ENCODE measurements at places on chromosomes 3 and 15.

DNA sequence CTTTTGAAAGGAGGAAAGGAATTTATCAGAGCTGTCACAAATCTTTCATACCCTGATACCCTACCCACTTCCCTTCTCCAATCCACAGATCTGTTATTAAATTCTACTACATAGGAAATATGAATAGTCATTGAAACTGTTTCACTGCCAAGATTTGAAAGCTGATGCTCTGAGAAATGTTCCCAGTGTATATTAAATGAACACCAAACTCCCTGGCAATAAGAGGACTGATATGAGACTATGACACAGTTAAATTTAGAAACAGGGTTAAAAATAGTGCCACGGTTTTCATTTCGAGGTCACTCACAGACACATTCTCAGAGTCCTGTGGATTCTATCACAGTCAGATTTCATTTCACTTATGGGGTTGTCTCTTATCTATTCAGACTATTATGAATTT lies 27.2 kb upstream of the GBE1 start:
- DNase-seq: no peak

- DNase-seq: no peak
Observed at GRCh38 chr15:85786781-85787114, 8.0 kb downstream of the KLHL25 start.

GRCh38 chr15:62739507-62739906 lies 303.0 kb upstream of the TPM1 start:
- no peak for DNase-seq

GRCh38 chr15:56199038-56199437 lies 44.6 kb downstream of the RFX7 start:
- no peak for DNase-seq

GRCh38 chr3:30124435-30125370 lies 481.7 kb upstream of the TGFBR2 start:
- DNase-seq: peak; percentile 31

DNA sequence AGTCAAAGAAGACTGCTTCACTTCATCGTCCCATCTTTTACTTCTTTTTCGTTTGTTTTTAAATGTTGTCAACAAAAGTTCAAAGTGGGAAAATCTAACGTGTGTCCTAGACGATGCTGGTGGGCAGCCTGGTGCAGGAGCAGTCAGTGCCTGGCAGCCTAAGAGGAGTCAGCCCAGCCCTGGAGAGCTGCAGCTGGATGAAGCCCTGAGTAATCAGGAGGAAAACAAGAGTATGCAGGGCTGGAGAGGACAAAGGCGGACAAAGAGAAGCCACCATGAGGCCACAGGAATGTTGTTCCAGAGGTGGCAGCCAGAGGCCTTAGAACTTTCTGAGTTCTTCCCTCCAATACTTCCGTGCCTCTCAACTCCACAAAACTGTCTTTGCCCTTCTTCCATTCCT lies 5.7 kb downstream of the ADAMTS17 start:
- DNase-seq: no peak

- DNase-seq: no peak
Observed at GRCh38 chr3:152379415-152380042, 110.8 kb downstream of the MBNL1 start.
